ENCODE measurements at places on chromosomes 2 and 18.

GRCh38 chr2:186201371-186201770, 284.7 kb upstream of the ZC3H15 start:
- no peak for DNase-seq

- peak; percentile 72 for DNase-seq
Measured at GRCh38 chr2:227460070-227460485, 11.9 kb upstream of the AGFG1 start.

GRCh38 chr2:78768016-78768415, 257.5 kb upstream of the REG3G start:
- no peak for DNase-seq

GRCh38 chr18:58502628-58503027, 126.3 kb downstream of the ALPK2 start:
- no peak for DNase-seq

DNA sequence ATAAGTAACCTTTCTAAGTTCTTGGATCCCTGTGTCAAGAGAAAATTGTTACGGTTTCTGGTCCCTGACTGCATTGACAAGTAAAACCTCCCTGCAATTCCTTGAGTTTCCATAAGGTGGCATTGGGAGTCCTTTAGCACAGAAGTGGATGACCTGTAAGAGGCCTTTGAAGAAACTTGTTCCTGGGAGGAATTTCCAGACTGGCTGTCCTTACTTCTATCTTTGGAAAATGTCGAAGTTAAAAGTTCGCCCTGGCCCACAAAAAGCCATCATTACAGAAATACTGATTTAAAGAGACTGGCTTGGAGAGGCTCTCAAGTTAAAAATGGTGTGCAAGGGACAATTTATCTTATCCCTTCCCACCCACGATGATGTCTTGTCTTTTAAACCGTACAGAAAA, 218.4 kb downstream of the CDH20 start:
- no peak for DNase-seq

- no peak for DNase-seq
Measured at GRCh38 chr2:140786585-140786984, 1344.2 kb downstream of the LRP1B start.

- no peak for DNase-seq
Measured at GRCh38 chr2:44843641-44844310, 97.7 kb upstream of the SIX3 start.

- DNase-seq = no peak
Measured at GRCh38 chr18:32287249-32287648, 97.4 kb downstream of the MEP1B start.

GRCh38 chr18:23243816-23244215, 108.5 kb downstream of the CABLES1 start:
- DNase-seq = no peak

GRCh38 chr2:205002390-205002789, 457.1 kb downstream of the PARD3B start:
- DNase-seq = no peak

- no peak for DNase-seq
Measured at GRCh38 chr2:9941196-9941995, 10.1 kb upstream of the GRHL1 start.

DNA sequence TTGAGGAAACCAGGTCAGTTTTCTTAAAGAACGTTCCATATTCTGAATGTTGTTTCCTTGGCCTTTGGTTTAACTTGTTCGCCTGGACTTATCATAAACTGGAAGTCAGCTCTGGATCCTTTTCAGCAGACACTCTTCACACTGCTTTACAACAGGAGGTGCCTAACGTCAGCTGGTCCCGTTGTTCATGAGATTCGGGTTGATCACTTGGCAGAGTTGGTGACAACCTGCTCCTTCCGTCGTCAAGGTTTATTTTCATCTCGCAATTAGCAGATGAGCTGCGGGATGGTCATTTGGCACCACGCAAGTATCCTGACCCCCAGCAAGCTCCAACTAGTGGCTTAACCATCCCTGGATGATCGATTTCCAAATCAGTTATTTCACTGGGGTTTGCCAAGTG, 23.0 kb upstream of the BIN1 start:
- DNase-seq = no peak

DNA sequence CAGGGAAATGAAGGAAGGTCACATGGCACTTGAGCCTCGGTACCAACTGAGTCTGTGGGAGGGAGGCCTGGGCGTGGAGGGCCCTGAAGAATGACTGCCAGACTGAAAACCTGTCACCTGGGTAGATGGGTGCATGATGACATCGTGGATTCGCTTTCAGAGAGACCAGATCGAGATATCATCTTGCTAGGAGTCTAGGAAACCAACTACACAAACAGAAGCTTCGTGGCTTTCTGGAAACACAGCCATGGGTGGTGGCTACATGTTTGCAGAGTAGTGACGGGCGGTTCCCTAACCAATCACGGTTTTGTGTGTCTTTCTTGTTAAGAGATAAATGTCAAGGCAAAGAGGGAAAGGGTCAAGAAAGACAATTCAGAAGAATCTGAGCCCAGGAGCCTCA, 155.0 kb downstream of the EIPR1 start:
- peak; percentile 68 for DNase-seq

- no peak for DNase-seq
Measured at GRCh38 chr2:98589489-98589888, 18.8 kb downstream of the COA5 start.

DNA sequence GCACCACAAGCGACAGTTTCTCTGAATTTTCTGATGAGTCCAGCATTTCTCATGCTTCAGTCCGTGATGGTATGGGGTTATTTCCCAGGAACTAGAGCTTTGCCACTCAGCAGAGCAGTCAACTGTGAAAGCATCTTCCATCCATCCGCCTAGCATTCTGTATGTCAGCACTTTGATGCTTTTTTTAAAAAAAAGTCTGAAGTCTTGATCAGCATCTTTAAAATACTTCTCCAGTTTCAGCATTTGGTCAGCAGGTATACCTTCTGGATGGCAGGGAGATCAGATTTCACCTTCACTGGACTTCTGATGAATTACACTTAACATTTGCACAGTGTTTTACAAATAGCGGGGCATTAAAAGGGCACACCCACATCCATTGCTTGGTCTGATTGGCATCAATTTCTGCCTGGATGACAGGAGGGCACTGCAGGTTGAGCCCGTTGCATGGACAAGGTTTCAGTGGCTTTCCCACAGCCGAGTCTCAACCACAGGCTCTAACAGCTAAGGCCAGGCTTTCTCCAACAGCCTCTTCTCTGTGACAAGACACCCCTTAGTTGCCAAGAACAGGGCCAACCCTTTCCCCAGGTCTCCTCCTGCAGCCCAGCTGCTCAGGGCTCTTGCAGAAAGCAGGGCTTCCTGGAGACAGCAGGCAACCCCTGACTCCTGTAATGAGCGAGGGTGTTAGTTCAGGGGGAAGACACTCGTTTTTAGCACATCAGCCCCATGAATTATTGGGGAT, 54.0 kb downstream of the EMILIN2 start:
- no peak for DNase-seq

GRCh38 chr18:57970356-57971095, 73.5 kb upstream of the NEDD4L start:
- no peak for DNase-seq

DNA sequence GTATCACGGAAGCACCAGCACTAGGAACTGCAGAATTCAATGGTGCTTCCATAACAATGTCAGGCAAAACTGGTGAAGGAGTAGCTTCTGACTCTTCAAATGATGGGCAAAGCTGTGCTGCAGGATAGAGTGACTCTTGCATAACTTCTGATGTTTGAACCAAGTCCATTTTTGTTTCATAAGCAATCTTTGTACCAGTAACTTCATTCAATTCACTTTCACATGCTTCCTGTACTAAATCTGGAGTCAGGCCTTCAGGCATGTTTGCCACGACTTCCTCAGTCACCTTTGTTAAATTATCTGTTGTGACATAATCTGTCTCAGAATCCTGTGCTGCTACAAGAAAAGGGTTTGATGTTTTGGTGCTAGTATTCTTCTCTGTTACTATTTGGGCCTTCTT, 24.0 kb downstream of the RTN4 start:
- no peak for DNase-seq

DNA sequence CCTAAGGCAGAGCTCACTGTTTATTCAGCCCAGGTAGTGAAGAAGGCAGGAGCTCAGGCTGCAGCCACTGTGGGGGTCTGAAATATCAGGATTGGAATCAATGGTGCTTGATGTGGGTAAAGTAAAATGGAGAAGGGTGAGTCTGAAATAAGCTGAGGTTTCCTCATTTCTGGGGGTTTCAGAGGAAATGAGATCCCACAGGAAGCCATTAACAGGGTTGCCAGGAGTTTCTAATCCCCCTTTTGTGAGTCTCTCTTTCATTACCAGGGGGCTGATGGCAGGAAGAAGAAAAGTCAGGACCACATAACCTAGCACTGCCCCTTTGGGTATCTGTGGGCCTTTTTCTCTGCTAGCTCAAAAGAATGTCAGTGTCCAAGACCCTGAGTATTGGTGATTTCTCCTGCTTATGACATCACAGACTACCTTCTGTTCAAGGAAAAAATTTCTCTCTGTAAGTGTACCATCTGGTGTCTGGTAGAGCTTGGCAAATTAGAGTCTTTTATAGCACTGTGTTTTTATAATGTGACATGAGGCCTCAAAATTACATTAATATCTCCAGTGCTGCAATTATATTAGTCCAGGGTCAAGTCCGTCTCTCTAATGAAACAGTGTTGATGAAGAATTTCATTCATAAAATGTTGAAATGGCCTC, 56.0 kb downstream of the LBH start:
- DNase-seq = no peak

GRCh38 chr2:105417857-105418436, 19.1 kb upstream of the FHL2 start:
- no peak for DNase-seq

GRCh38 chr2:12243381-12243780, 473.4 kb upstream of the TRIB2 start:
- no peak for DNase-seq

GRCh38 chr2:37619230-37619958, 52.0 kb downstream of the CDC42EP3 start:
- DNase-seq = no peak

- no peak for DNase-seq
Measured at GRCh38 chr2:38394903-38395341, 17.8 kb upstream of the ATL2 start.

- no peak for DNase-seq
Measured at GRCh38 chr18:2459886-2460285, 111.4 kb downstream of the METTL4 start.

- no peak for DNase-seq
Measured at GRCh38 chr18:47418746-47419145, 167.3 kb upstream of the SKOR2 start.

DNA sequence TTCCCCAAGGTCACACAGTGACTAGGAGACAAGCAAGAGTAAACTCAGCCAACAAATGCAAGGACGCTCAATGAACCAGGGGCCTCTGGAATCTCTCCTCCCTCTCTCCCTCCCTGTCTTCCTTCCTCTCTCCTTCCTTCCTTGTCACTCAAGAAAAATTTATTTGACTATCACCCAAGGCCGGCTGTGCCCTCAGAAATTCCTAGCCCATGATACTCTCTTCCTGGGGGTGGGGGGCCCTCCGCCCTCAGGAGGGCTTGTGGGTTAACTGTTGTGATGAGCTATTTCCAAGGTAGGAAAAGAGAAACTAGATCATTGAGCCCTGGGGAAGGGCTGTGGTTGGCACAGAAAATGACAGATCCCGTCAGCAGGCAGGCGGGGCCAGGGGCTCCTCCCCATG, 21.7 kb downstream of the INHBB start:
- DNase-seq = no peak

DNA sequence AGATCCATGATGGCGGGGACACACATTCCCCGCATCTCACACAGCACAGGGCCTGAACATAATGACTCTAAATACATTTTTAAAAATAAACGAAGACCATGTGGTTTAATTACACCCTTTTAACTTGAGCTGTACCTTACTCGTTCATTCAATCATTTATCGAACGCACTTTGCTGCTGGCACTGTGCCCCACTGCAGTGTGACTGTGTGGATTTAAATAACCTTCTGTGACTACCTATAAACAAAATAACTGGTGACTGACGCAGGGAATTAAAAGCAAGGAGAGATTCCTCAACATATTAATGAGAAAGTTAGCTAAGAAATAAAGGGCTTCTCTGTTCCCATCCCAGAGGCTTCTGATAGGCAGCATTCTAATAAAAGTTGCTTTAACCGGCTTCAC, 10.9 kb upstream of the FZD7 start:
- DNase-seq = no peak

- DNase-seq = no peak
Measured at GRCh38 chr2:11074246-11074820, 80.9 kb upstream of the SLC66A3 start.

DNA sequence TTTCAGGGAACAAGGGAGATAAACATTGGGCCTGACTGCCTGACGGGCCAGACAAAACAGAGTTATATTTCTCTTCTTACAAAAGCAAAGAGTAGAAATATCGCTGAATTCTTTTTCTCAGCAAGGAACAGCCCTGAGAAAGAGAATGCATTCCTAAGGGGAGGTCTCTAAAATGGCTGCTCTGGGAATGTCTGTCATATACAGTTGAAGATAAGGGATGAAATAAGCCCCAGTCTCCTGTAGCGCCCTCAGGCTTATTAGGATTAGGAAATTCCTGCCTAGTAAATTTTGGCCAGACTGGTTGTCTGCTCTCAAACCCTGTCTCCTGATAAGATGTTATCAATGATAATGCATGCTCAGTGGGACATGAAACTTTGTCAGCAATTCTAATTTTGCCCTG, 134.9 kb upstream of the CNTNAP5 start:
- DNase-seq = no peak

DNA sequence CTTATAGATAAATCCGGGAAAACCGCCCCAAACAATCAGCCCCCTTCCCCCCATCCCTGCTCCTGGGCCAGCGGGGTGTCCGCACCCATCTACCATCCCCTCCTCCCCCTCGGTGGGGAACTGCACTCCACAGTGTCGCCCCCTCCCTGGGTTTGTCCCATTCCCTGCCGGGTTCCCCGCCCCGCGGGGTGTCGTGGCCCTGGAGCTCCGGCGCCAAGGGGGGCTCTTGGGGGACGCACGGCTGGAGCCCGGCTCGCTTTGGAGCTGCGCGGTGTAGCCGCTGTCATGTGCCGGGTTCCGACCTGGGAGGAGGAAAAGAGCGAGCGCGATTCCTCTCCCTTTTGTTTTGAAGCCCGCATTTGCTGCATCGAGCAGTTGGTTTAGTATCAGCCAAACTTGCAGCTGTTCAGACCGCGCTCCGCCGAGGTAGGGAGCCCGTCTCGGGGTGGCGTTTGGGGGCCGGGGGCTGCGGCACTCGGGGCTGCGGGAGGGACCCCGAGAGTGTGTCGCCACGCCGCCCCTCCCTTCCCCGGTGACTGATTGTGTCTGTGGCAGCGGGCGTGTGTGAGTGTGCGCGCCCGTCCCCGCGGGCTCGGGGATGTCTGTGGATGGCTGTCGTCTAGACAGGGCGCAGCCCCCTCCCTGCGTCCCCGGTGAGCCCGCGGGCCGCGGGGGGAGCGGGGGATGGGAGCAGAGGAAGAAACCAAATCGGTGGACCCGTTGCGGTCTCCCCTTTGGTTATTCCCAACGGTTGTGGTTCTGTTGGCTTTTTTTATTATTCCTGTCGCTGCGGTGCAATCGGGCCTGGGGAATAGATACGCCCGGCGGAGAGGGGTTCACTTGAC, 797 bp downstream of the CTIF start:
- no peak for DNase-seq

GRCh38 chr2:26720322-26721114, 28.0 kb downstream of the KCNK3 start:
- DNase-seq = no peak
